ENCODE measurements at places on chromosomes 3 and 15.

GRCh38 chr3:173007079-173007723 lies 133.8 kb downstream of the SPATA16 start:
- DNase-seq = no peak

- no peak for DNase-seq
Observed at GRCh38 chr15:76099388-76099787, 39.6 kb downstream of the TMEM266 start.

GRCh38 chr15:68343579-68344225 lies 66.2 kb downstream of the FEM1B start:
- no peak for DNase-seq

GRCh38 chr15:70954733-70955132 lies 62.1 kb downstream of the LRRC49 start:
- no peak for DNase-seq

DNA sequence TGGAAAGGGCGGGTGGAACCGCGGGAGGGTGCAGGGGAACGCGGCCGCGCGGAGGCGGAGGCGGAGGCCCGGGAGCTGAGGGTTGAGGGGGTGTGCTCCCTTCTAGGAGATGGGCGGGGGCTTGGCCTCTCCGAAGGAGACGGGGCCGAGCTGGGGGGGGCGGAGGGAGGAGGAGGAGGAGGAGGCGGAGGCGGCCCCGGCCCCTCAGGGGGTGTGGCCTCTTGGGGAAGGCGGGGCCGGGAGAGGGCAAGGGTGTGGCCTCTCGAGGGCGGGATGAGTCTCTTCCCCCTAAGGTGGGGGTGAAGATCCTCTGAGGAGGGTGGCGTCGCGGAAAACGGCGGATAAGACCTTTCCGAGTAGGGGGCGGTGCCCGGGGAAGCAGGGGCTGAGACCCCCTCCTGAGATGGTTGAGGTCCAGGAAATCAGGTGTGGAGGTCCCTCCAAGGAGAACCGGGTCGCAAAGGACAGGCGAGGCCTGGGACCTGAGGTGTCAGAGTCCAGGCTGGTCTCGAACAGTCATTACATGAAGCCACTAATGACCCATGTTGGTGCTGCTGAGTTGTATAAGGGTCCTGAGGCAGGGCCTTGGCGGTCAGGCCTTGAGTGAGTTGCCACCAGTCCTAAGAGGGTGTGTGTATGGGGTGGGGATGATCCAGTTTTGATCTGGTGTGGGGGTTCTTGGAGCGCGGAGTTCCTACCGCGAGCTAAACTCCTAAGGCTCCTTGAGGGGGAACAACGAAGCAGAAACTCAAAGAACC lies 759 bp downstream of the WDR6 start:
- DNase-seq = peak; percentile 87

DNA sequence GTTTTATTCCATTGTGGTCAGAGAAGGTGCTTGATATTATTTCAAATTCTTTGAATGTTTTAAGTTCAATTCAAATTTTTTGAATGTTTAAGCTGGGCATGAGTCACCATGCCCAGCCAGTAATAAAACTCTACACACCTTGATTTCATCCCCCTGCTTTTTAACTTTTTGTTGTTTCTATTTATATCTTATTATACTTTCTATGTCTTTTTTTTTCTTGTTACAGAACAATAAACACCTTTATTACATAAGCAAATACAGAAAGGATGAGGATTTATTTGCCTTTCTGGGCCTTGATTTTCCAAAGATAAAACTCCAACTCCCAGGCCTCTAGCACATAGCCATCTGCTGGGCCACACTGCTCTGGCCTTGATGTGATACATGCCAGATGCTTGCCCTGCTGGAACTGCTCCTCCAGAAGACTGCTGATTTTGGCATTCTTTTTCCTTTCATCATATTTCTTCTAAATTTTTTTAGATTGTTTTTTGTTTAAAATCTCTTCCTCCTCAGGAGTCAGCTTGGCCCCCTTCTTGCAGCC lies 14.0 kb downstream of the DNAH12 start:
- DNase-seq = no peak

GRCh38 chr3:13110678-13111116 lies 37.5 kb upstream of the IQSEC1 start:
- no peak for DNase-seq

DNA sequence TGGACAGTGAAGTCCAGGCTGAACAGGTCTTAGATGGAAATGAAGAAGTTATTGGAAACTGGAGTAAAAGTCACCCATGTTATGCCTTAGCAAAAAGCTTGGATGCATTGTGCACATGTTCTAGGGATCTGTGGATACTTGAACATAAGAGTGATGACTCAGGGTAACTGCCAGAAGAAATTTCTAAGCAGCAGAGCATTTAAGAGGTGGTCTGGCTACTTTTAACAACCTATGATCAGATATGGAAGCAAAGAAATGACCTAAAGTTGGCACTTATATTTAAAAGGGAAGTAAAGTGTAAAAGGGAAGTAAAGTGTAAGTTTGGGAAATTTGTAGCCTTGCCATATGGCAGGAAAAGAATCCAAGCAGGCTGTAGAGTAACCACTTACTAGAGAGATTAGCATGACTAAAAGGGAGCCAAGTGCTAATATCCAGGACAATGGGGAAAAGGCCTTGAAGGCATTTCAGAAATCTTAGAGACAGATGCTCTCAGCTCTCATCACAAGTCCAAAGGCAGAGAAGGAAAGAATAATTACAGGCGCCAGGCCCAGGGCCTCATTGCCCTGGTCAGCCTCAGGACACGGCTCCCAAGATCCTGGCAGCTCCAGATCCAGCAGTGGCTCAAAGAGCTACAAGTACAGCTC lies 73.9 kb upstream of the KCNH8 start:
- DNase-seq = no peak

DNA sequence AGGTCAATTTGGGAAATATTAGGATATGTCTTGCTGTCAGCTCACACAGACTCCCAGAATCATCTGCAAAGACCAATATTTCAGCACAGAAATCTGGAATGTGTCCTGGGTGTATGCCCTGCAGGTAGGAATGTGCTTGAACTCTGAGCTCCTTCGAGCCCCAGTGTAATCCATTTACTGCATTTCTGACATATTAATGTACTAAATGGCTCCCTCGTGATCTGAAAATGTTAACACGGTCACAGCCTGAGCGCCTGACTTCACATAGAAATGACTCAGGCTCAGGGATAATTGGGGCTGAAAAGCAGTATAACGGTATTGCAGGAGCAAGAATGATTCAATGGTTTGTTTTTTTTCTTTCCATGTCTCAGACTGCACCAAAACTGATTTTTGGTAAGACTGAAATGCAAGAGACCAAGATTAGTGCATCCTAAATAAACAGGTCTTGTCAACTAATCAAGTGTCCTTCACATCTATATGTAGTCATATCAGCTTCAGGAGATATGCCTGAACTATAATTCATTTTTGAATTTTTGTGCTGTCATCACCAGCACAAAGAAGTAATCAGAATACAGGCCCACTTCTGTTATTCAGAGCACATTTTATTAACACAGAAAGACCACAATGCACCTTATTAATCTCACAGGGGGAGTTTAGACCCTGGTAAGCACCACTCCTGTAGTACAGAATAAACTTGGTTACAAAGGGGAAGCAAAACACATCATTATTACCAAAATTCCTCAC lies 49.8 kb downstream of the DCLK3 start:
- no peak for DNase-seq

GRCh38 chr15:58742022-58742813 lies 7.3 kb downstream of the ADAM10 start:
- no peak for DNase-seq

GRCh38 chr3:94159062-94159828 lies 96.4 kb downstream of the NSUN3 start:
- DNase-seq = no peak
